ENCODE measurements at places on chromosomes 2 and 18. TPM values are rescaled to one million over a fixed set of nuclear protein-coding genes. Genes with fewer than 3 reads are reported as not detected.

NAT8 gene
- total RNA-seq: not detected

TMX3 gene
- 69.0 TPM for total RNA-seq

TGFBRAP1 gene
- total RNA-seq: 30.8 TPM

CTAGE1 gene
- not detected for total RNA-seq

MC5R gene
- total RNA-seq: not detected

CAVIN2 gene
- total RNA-seq: 54.0 TPM

NFU1 gene
- 40.2 TPM for total RNA-seq

UGT1A4 gene
- not detected for total RNA-seq

PTMA gene
- total RNA-seq: 1,472 TPM

CHRND gene
- not detected for total RNA-seq

DNA sequence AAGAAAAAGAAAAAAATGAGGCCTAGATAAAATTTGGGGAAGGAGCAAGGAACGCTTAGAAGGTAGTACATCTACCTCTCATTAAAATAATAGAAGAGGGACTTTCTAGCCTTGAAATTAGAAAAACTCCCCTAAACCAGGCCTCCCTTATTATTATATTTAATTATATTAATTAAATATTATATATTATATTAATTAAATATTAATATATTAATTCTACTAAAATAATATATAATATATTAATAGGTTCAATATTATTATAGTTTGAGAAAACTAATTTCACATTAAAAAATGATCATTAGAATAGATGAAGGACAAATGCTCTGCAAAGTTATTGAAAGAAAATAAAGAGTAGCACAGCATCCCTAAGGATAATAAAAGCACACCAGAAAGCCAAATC, 449.4 kb downstream of the NBAS start:
- DNase-seq: no peak

GRCh38 chr2:17051538-17051937, 385.9 kb upstream of the CYRIA start:
- DNase-seq: no peak

- no peak for DNase-seq
Observed at GRCh38 chr2:134253117-134253704, 661 bp upstream of the MGAT5 start.

- no peak for DNase-seq
Observed at GRCh38 chr2:28578774-28579173, 82.9 kb downstream of the PLB1 start.

- no peak for DNase-seq
Observed at GRCh38 chr2:98072442-98072841, 14.5 kb upstream of the VWA3B start.

DNA sequence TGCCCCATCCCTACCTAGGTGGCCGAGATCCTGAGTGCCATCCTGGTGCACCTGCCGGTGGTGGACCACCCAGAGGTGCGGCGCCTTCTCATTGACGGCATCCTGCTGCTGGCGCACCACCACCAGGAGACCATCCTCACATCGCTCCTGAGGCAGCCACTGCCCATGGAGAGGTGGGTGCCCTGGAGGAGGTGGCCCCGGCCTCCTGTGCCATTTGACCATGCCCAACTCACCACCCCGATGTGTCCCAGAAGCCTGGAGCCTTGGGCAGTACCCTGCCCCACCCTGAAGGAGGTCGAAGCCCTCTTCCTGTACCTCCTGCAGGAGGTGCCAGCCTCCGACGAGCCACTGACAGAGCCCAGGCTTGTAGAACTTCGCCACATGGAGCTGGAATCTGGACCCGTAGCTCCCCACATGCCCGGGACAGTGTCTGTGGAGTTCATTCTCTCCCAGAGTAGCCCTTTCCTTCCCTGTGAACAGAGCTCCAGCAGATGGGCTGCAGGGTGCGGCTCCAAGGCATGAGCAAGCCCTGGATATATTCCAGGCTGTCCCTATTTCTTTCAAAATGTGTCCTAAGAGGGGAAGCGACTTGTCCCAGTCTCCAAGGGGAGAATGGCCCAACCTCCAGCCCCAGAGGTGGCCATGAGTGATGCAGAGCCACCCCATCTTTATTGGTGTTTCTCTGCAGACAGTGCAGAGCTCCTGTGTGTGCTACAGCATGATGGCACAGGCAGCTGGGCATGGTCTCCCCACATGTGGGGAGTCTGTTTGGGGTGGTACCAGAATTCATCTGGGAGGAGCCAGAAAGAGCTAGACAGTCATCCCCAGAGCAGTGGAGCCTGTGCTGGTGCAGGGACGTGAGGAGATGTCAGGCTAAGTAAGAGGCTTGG, 34.2 kb downstream of the HJURP start:
- DNase-seq: no peak

GRCh38 chr18:41731884-41732283, 223.2 kb upstream of the PIK3C3 start:
- no peak for DNase-seq

DNA sequence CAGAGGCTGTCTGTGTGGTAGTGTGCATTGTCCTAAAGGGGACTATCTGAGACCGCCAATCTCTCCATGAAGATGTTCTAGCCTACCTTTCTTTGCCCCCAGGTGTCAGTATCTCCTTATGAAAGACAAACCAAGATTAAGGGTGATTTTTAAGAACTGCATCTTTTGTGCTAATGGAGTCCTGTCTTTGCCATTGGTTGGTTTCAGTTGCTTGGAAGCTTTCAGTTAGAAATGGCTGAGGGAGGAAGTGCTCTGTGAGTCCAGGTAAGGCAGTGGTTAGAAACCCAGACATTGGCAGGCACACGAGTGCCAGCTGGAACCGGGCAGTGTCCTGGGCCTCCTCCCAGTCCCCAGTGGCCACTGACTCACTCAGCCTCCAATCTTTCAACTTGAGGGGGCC, 111.3 kb downstream of the DOCK10 start:
- no peak for DNase-seq

DNA sequence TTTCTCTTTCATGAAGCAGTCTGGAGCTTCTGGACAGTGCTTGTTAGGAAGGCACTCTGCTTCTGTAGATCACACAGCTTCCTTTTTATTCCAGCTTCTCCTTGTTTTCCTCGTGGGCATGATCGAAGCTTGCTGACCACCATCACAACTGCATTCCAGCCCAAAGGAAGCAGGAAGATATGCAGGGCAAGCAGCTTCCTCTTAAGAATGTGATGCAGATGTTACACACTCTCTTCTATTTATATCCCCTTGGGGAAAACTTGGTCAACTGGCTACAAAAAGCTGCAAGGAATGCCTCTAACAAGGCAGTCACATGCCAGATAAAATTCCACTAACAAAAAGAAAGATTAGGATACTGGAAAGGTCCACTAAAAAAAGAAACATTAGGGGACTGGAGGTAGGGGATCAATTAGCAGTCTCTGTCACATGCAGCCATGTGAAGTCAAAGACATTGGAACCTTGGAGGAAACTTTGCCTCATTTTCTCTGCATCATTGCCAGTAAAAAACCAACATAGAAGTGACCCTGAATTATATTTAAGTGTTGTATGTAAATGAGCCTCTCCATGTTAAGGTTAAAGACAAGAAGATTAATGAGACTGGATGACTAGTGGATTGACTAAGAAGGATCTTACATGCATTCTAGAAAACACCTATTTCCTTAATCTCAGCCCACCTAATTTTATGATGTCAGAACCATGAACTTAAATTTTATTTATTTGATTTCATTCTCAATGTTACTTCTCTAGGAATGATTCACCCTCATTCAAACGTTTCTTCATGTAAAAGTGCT, 98.3 kb downstream of the NAB1 start:
- no peak for DNase-seq

DNA sequence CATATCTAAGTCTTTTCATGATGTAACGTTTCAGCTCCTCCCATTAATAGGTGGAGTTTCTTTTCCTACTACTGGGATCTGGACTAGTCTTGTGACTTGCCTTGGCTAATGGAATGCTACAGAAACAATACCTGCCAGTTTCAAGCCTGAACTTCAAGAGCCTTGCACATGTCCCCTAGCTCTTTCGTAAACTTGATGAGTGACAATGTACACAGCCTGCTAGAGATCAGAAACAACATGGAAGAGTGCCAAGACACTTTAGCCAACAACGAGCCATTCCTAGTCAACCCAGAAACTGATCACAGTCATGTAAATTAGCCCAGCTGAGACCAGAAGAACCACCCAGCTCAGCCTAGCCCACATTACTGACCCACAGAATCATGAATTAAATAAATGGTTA, 24.8 kb upstream of the STK39 start:
- DNase-seq: no peak

GRCh38 chr2:42742740-42743658, 20.9 kb downstream of the OXER1 start:
- no peak for DNase-seq

GRCh38 chr2:227450311-227450841, 21.6 kb upstream of the AGFG1 start:
- DNase-seq: no peak

DNA sequence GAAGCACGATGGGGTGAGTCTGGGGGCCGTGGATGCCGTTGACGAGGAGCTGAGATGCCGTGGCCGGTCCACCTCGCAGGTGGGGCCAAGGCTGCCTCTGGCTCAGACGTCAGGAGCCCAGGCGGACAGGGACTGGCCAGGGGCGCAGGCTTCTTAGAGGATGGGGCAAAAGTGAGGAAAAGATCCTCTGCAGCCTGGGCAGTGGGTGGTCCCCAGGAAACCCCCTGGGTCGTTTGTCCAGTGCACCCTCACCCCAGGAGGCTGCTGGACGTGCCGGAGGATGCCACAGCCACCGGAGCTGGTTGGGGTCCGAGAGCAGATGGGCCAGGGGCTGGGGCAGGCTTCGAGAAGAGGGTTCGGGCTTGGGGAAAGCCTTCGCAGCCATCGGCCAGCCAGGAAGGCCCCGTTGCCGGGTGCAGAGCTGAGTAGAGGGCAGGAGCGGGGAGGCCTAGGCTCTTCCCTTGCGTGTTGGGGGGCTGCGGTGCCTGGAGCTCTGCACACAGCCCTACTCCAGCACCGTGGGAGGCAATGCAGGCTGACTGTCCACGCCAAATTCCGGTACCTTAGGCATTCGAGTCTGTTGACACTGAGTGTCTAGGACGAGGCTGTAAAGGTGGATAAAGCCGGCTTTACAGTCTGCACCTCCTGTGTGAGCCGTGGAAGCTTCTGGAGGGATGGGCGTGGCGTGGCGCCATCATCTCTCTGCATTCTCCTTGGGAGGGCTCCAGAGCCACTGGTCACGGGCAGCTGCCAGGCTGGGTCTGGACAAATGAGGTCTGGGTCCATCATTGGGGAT, 18.8 kb downstream of the GPC1 start:
- no peak for DNase-seq

- no peak for DNase-seq
Observed at GRCh38 chr2:131085646-131086045, 7.6 kb downstream of the FAM168B start.

- DNase-seq: no peak
Observed at GRCh38 chr2:127310980-127311379, 17.0 kb upstream of the ERCC3 start.

DNA sequence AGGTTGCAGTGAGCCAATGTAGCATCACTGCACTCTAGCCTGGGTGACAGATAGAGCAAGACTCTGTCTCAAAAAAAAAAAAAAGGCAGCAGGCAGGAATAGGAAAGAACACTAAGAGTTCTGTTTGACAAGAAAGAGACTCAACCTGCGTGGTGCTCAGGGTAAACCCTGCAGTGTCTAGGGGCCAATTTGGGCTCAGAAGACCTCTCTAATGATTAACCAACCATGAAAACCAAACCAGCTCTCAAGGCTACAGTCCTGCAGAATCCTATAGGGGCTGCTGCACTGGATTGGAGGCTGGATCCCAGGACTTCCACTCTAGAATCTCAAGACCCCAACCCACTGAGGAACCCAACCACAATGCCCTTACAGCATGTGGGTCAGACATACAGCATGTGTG, 2.4 kb downstream of the TRABD2A start:
- DNase-seq: no peak

DNA sequence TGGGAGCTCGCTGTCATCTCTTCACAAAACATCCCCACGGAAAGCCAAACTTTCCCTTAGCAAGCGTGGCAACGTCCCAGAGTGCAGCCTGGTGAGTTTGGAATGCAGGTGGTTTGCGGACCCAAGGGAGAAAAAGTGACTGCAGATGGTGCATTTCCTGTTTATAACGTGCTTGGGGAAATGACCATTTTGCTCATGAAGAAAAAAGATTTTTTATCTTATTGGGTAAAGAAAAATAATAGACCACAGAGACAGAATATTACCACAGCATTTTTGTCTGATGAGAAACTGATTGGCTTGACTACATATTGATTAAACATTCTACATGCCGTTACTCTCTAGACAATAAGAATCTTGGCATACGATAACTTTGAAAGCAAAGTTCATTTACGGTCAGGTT, 136.5 kb downstream of the COPS8 start:
- DNase-seq: no peak

- peak; percentile 76 for DNase-seq
Observed at GRCh38 chr18:77478646-77479442, 229.2 kb downstream of the GALR1 start.

GRCh38 chr2:221203856-221204255, 368.2 kb downstream of the EPHA4 start:
- DNase-seq: no peak

DNA sequence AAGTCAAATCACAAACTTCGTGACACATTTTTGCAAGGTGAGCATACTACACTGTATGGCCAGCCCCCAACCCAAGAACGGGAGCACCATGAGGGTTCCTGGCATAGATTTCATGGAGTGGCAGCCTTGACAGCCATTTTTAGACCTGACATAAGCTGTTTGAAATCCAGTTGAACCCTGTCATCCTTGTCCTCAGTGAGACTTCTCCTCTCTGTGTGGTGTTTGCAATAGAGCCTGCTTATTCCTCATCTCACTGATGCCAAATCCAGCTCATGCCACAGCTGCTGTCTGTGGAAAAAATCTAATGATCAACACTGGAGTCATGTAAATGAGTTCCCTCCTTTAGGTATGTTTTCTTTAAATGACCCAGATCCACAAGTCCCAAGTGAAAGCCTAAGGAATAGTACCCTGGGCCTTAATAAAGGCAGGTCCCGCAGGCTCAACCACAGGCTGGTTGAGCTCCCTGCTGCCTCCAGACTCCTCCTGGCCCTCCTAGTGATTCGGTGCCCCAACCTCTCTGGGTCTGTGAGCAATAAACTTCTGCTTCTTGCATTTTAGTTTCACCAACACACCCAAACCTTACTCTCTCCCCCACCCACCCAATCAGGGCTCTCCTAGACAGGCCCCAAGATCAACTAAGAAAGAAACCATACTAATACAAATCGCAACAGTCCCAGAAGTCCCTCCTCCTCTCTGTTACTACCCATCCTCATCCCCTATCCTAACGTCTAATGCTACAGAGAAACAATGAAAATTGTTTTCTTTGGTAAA, 8.4 kb upstream of the CREG2 start:
- DNase-seq: no peak

- DNase-seq: peak; percentile 30
Observed at GRCh38 chr18:3044931-3045698, 32.2 kb upstream of the LPIN2 start.
